ENCODE measurements at places on chromosomes 13 and 19.

DNA sequence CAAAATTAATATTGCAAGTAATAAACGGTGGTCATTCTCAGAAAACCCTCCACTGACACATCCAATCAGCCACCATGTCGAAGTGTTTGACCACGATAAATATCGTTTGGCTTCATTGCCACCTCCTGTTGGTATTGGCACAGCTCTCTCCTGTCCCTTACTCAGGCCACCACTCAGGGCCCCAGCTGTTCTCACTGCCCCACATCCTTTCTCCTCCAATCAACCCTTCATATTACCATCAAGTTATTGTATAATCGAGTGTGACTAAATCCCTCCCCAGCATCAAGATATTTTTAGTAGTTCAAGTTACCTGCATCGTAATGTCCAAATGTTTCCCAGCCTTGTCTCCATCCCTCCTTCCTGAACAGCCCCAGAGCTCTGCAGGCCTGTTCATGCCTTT, 50.4 kb downstream of the SACS start:
- no peak for DNase-seq

GRCh38 chr19:42091742-42092141, 15.8 kb downstream of the ZNF574 start:
- no peak for DNase-seq

- no peak for DNase-seq
Measured at GRCh38 chr19:42427313-42427712, at the start of gene LIPE. Gene LIPE, minus strand, starts transcription at chr19:42427388. Its CDS starts 239 bp downstream, at chr19:42427149.

DNA sequence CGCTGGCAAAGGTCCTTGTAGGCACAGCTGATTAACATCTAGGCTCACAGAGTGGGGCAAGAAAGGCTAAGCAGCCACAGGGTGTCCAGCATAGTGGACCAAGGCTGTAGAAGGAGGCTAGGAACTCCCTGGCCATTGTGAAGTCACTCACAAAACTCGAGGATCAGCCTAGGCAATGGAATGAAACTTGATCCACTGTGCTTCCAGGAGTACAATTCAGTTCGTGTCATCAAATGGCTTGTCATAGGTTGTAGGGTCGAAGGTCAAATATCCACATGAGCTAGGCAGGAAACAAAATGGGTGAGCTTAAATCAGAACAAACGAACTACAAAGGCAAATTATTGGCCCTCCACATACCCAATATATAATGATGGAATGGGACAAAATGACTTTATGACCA, 4.4 kb upstream of the FAM187B start:
- no peak for DNase-seq

DNA sequence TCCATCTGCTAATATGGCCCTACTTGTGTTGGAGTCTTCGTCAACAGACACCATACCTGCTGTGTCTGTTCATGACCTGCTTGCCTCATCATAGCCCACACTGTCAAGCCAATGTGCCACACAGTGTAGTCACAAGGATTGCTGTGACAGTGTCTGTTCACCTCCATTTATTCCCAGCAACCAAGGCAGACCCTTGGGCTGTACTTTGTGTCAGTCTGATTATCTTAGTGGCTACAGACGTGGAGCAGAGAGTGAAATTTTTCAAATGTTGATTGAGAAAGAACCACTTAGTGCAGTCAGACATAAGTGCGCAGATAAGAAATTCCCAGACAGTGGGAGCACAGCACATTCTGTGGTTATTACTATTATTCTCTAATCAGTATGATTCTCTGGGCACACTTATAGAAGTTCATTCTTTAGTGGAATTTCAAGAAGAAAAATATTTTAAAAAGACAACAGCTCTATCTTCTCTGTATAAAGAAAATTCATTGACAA, 184.6 kb downstream of the GPC6 start:
- DNase-seq: no peak

DNA sequence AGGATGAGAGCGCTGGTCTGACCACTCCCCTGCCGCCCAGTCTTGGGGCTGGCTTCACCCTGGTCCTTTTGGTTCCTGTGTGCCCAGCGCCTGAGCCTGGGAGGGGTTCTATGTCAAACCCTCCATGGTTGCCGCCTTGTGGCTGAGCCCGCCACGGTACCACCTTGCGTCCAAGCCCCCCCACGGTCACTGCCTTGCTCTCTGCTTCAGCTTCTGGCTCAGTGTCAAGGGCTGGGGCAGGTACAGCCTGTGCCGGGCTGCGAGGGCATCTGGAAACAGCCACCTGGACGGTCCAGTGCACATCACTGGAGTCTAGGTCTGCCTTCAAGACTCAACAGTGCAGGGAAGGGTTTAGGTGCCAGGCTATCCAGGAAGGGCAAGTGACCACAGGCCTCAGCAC, 14.3 kb upstream of the GALP start:
- DNase-seq: no peak

GRCh38 chr13:106471957-106472543, 63.4 kb downstream of the EFNB2 start:
- DNase-seq: no peak

GRCh38 chr19:16435238-16435917, 36.4 kb downstream of the EPS15L1 start:
- DNase-seq: no peak

DNA sequence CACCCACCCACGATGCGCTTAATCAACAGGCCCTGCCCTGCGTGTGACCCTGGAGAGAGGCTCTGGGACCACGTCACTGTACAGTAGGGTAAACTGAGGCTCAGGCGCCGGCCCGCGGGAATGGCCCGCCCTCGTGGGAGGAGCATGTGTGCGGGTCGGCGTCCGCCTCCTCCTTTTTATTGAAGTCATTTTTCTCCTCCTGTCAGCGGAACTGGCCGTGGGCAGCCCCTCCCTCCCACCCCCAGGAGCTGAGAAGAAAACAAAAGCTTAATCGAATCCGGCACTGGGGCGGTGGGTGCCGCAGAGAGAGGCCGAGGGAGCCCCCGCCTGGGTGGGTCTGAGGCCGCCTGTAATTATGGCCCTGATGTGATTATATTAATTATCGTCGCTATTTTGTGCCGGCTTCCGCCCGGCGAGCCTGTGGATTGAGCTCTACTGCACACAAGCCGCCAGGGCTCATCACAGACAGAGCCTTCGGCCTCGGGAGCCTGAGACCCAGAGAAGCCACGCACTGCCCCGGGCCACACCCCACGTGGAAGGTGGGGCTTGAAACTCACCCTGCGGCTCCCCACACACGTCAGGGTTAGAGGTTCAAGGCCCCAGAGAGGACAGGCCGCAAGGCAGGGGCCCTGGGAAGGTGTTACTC, 7.0 kb downstream of the C2CD4C start:
- DNase-seq: no peak
